ENCODE measurements at places on chromosomes 13 and 19.

DNA sequence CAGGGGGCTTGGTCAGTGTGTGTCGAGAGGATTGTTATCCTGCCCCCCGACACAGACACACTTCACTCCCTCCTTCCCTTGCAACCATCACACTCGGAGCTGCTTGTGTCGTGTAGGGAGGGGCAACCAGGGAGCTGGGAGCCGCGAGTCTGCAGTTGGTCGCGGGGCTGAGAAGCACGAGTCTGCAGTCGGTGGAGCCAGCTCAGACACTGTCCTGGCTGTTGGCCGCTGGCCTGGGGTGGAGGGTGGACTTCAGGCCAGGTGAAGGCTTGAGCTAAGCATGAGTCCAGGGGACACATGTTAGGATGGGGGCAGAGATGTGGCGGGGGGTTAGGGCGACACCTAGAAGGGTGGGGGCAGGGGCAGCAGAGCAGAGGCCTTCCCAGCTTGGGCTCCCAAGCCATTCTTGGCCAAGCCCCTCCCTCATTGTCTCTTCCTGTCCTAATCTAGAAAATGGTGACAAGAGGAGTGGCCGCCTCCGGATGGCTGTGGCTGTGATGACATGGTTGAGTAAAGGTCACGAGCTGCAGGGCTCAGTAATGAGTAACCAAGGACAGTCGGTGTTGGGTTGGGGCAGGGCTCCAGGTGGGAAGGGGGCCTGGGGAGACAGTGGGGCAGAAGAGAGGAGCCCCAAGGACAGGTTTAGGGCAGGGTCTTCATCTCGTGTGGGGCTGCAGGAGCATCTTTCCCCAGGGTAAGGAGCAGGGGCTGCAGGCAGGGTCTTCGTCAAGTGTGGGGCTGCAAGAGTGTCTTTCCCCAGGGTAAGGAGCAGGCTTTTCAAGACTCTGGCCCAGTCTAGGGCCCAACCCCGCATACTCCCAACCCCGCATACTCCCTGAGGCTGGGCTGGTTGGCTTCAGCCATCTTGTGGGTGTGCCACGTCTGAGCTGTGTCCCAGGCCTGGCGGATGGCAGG, 8.6 kb downstream of the PPP5C start:
- ATAC-seq: peak; percentile 60

GRCh38 chr13:23701636-23702035, 131.4 kb downstream of the TNFRSF19 start:
- ATAC-seq: no peak

DNA sequence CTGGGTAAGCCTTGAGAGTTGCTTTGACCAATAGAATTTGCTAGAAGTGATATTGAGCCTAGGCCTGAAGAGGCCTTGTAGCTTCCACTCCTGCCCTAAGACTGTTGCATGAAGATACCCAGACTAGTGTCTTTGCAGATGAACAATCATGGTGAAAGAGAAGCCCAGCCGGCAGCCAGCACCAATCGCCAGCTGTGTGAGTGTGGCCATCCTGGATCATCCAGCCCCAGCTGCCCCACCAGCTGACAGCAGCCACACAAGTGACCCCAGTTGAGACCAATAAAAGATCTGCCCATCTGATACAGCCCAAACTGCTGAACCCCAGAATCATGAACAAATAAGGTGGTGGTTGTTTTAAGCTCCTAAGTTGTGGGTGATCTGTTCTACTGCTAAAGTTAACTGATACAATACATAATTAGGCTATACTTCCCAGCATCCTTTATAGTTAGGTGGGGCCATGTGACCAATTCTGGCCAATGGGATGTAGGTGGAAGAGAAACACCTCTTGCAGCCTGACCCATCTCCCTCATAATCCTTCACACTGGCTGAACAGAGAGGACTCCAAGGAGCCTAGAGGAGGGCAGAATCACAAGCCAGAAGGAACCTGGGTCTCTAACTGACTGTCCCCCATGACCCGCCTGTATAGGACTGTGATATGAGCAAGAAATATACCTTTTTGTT, 9.4 kb upstream of the ZNF428 start:
- ATAC-seq: no peak

DNA sequence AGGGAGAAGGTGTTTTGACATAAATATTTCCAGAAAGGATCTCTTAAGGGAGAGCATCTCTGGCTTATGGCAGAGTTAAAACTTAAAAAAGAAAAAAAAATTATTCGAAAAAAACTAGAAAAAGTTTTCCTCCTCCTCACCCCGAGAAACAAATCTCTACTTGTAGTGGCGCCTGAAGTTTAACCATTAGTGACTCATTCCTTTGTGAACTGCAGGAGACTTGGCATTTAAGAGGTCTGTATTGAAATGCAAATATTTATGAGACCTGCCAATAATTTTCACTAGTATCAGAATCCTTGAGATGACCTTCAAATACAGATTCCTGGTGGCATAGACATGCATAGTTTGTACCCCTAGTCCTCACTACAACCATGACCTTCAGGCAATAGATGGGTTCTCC, 64.9 kb upstream of the MED4 start:
- no peak for ATAC-seq

DNA sequence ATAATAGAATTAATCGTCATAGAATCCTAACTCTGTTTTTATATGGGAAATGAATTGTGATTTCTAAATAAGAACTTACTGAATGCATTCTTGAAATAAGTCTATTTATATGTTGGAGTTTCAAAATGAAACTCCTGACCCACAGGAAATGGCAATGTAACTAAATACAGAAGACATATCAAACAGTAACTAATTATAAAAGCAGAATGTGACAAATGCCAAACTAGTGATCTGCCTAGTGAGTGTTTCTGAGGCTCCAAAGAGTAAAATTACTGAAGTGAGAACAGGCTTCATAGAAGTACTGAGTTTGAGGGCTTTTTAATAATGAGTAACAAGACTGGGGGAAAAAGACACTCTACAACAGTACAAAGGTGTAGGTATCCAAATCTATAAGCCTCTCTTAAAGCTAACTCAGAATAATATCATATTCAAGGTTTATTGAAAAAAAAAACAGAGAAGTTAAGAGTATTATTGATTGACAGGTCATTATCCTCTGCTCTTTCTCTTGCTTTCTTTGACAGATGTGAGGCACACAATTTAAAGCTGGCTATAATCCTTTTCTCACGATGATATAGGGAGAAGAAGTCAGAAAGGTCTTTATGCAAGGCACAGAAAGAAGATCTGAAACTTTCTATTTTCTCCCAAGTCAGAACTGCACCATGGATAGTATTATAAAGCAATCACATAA, 17.4 kb upstream of the ATXN8OS start:
- ATAC-seq: no peak
